ENCODE measurements at places on chromosomes 16 and 17.

DNA sequence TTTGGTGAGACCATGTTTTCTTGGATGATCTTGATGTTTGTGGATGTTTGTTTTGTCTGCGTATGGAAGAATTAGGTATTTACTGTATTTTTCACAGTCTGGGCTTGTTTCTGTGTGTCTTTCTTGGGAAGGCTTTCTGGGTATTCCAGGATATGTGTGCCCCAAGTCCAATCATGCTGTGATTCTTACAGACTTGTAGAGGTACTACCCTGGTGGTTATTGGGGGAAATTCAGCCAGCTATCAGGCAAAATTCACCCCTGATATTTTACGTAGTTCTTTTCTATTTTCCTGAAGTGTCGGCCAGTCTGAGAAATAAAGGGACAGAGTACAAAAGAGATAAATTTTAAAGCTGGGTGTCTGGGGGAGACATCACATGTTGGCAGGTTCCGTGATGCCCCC, 33.4 kb upstream of the ARL4D start:
- no peak for DNase-seq

DNA sequence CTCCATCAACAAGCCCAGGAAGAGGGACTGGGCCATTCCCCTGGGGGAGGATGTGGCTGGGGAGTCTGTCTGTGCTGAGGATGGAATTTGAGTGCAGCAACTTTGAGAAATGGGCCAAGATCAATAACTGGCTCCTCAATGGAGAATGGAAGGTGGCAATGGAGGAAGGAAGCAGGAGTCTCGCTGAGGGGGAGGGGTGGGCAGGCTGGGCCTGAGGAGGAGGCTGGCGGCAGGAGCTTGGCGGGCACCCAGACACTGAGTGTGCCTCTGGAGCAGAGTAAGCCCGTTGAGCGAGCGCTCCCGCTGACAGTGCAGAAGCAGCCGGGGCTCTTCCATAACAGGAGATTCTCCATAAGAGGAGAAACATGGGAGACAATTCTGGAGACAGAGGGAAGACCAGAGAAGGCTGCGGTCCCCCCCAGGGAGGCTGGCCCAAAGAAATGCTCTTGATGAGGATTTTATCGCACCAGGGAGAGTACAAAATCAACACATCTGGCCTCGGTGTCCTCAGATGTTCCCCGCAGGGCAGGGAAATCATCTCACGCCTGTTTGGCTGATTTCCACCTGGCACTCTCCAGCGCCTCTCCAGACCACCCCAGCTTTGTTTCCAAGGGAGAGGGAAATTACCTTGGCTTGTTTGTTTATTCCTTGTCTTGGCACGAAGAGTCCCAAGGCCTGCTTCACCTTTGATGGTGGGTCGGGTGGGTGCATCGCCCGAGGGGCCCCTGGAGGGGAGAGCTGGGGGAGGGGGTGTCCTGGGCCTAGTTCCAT, 2.8 kb upstream of the MMP15 start:
- no peak for DNase-seq

GRCh38 chr17:51230306-51230705, 29.5 kb downstream of the MBTD1 start:
- DNase-seq = no peak

- DNase-seq = no peak
Observed at GRCh38 chr17:66967837-66968543, 3.5 kb downstream of the CACNG4 start.

GRCh38 chr17:66549311-66549704, 246.9 kb downstream of the PRKCA start:
- DNase-seq = no peak

GRCh38 chr16:87391324-87391949, 699 bp upstream of the MAP1LC3B start:
- DNase-seq = no peak

- no peak for DNase-seq
Observed at GRCh38 chr17:40157973-40158372, 17.6 kb downstream of the CASC3 start.

GRCh38 chr17:54976316-54976715, 7.8 kb downstream of the STXBP4 start:
- no peak for DNase-seq

- DNase-seq = no peak
Observed at GRCh38 chr16:57773655-57774295, 28.5 kb downstream of the KIFC3 start.

DNA sequence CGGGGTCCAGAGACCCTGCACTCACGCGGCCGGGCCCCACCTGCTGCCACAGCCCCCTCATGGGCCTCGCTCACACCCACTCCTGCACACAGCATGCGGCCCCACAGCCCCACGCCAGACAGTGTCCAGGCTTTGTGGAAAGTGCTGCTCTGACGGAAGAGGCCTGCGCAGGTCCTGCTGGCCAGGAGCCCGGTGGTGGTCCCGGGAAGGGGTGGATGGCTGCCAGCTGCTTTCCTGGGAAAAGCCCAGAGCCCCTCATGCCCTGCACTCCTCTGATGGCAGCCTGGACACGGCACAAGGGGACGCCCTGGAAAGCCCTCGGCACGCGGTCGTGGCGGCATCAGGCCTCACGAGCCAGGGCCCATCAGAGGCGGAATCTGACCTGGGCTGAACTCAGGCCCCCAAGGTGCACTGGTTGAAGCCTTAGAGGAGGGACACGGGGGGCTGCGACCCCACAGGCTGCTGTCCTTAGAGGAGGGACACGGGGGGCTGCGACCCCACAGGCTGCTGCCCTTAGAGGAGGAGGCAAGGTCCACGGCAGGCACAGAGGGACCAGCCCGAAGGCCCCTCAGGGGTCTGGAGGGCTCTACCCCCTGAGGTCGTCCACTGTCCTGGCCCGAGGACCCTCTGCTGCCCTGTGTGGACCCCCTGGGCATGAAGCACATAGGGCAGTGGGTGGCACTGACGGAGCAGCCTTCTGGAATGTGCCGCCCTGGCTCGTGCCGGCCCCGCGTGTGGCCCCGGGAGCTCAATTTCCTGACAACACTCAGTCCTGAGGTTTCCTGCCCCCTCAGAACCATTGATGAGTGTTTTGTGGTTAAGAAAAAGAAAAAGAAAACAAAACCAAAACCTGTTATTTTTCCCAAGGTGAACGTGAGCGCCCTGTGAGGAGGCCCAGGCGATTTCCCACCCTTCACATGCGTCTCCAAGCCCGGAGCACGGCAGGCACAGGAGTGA, 22.1 kb downstream of the SOX8 start:
- DNase-seq = no peak

- no peak for DNase-seq
Observed at GRCh38 chr16:3174618-3175148, 13.3 kb upstream of the OR1F1 start.

- no peak for DNase-seq
Observed at GRCh38 chr16:34802396-34802795, 1343.0 kb downstream of the TP53TG3F start.

DNA sequence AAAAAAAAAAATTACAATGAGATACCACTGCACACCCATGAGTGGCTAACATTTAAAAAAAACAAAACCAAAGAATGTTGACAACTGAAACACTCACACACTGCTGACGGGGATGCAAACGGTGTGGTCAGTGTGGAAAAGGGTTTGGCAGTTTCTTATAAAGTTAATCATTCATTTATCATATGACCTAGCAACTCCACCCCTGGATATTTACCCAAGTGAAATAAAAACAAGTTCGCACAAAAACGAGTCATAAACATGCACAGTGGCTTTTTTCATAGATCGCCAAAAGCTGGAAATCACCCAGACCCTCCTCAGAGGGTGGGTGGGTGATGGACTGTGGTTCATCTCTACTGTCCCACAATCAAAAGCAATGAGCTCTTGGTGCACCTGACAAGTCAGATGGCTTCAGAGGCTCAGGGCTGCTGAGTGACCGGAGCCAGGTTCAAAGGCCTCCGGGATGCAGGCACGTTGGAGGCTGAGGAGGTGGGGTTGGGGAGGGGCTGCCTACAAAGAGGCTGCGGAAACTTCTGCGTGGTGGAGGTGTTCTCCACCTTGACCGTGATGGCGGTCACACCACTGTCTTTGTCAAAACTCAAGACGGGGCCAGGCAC, 14.2 kb downstream of the RAB40B start:
- DNase-seq = no peak
